ENCODE measurements at places on chromosomes 16 and 17.

GRCh38 chr16:30813821-30814189 is 26.8 kb upstream of the ZNF629 start:
- DNase-seq = no peak

DNA sequence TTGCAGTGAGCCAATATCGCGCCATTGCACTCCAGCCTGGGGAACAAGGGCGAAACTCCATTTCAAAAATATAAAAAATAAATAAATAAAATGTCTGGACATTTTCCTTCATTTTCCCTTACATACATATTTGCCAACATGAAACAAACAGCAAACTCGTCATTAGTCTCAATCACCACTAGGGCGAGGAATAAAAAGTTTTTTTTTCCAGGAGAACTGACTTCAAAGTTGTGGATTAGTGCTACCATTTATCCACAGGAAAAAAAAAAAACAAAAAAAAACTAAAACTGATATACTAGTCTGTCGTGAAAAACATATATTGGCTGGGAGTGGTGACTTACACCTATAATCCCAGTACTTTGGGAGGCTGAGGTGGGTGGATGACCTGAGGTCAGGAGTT is 77.0 kb upstream of the MTMR4 start:
- no peak for DNase-seq

DNA sequence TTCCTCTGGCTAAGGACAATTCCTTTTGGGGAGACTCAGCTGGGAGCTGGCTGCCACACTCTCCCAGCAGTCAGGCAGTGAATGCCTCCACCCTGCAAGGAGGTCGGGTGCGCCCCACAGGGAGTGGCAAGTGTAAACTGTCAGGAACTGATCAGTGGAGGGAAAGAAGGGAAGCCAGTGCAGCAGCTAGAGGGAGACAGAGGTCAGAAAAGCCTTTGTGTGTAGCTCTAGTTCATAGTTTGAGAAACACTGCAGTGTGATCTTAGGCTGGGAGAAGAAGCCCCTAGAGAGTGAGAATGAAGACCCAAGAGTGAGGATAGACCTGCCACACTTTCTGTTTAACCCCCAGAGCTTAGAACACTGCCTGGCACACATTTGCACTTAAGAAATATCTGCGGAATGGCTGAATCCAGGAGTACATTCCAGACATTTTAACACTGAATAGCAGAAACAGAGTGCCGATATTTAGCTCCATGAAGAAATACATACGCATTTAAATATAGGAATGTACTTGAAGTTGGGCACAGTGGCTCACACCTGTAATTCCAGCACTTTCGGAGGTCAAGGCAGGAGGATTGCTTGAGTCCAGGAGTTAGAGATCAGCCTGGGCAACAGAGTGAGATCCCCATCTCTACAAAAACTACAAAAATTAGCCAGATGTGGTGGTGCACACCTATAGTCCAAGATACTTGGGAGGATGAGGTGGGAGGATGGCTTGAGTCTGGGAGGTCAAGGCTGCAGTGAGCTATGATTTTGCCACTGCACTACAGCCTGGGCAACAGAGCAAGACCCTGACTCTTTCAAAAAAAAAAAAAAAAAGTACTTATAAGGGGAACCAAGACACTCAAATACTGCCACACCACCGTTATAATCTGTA is 11.1 kb upstream of the SLC5A11 start:
- no peak for DNase-seq

DNA sequence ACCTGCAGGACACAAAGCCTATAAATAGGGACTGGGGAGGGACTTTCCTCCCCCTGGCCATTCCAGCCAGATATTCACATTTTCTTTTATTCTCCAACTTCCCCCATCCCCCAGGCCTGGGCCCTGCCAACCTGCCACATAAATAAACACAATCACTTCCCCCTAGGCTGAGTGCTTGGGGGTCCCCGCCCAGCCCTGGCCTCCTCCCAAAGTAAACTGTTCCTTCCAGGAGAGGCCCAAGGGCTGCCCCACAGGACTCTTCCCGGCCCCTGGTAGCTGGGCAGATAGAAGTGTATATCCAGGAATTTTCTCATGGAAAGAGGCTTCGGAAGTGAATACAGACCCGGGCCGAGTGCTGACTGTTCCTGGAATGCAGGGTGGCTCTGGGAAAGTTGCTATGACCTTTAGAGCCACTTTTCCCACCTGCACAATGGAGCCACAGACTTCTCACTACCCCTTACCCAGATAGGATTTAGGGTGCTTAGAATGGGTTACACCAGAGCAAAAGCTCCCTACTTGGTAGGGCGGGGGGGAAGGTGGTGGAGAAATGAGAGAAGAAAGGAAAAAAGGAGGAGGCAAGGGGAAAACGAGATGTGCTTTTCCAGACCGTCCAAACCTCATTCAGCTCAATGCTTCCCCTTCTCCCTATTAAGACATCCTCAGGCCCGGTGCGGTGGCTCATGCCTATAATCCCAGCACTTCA is 8.5 kb downstream of the CSF3 start:
- no peak for DNase-seq

GRCh38 chr16:35636480-35637230 is 2177.2 kb downstream of the TP53TG3F start:
- no peak for DNase-seq

DNA sequence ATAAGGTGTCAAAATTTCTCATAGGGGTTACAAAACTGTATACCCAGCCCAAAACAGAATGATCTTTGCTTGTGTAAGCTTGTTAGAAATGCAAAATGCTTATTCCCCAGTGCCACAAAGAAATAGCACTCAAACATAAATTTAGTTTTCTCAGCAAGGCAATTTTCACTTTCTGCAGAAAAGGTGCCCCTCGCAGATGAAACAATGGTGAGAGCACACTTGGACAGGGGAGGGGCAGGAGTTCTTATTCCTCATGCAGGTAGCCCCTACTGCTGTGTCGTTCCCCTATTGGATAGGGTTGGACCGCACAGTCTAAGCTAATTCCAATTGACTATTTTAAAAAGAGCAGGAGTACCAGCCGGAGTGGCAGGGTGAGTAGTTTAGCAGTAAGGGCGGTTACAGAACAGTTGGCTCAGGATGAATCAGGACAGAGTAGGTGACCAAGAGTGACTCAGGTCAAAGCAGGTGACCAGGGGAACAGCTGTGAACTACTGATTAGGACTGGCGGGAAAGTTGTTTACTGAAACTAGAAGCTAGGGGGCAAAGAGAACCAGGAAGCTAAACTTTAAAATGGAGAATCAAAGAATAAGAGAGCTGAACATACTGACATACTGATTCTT is 5.5 kb upstream of the LDHD start:
- DNase-seq = no peak

- no peak for DNase-seq
These were observed 768.2 kb downstream of the KCNJ18 start for GRCh38 chr17:22460461-22461063.

All from NCI-H2081 treated with DMSO at 0.1 percent for 48 hours (cell line).